ENCODE measurements at places on chromosomes 2 and 18. TPM values are rescaled to one million over a fixed set of nuclear protein-coding genes. Genes with fewer than 3 reads are reported as not detected.

Gene SERPINB13
- not detected for total RNA-seq

Gene C2orf72
- total RNA-seq: 0.06 TPM

Gene MRO
- total RNA-seq: 3.9 TPM

Gene MYL12B
- total RNA-seq: 192 TPM

Gene DNER
- total RNA-seq: 0.53 TPM

- DNase-seq: no peak
Observed at GRCh38 chr2:14533131-14533757, 99.3 kb upstream of the LRATD1 start.

GRCh38 chr2:53484531-53484930, 283.1 kb upstream of the CHAC2 start:
- no peak for DNase-seq

GRCh38 chr2:64839844-64840243, 149.4 kb upstream of the SLC1A4 start:
- no peak for DNase-seq

DNA sequence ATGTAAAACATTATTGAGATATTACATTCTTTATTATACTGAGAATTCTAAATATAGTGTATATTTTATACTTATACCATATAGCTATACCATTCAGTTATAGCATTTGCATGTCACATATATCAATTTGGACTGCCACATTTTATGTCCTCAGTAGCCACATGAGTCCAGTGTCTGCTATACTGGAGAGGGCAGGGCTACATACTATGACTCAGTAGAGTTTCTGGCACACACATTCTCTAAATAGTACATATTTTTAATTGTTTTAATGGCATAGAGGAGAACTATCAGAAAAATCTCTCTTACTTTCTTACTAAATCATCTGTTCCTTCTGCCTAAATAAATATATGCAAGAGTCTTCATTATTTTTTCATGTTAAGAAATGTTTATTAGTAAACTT, 55.4 kb upstream of the COL5A2 start:
- no peak for DNase-seq

- DNase-seq: peak; percentile 64
Observed at GRCh38 chr2:170554278-170554955, 160.7 kb upstream of the SP5 start.

DNA sequence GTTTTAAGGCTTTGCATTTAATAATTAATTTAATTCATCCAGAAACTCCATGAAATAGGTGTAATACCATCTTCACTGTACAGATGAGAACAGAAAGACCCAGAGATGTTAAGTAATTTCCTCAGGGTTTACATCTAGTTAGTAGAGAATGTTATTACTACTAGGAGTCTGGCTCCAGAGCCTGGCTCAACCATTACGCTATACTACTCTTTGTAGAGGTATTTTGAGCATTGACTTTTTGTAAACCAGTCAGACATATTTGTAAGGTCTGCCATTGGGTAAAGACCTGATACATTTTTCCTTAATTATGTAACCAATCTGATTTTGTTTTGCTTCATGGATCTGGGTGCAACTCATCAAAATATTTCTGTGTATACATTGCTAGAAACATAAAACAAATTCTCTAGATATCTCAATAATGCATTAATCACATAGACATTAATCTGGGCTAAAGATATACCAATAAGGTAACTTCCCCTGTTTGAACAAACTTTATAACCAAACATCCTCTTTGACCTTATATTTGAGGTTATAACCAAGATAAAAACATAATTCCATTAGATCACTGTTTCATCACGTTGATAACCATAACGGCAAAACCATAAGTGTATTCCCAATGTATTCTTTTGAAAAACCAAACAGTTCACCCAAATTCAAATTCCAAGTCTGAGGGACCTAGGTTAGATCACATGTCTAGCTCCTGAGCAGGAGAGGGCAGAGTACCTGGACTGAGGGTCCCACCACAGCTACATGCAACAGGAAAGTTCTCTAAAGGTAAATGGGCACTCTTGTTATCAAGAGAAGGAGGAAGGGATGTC, 135.0 kb downstream of the IKZF2 start:
- DNase-seq: no peak

DNA sequence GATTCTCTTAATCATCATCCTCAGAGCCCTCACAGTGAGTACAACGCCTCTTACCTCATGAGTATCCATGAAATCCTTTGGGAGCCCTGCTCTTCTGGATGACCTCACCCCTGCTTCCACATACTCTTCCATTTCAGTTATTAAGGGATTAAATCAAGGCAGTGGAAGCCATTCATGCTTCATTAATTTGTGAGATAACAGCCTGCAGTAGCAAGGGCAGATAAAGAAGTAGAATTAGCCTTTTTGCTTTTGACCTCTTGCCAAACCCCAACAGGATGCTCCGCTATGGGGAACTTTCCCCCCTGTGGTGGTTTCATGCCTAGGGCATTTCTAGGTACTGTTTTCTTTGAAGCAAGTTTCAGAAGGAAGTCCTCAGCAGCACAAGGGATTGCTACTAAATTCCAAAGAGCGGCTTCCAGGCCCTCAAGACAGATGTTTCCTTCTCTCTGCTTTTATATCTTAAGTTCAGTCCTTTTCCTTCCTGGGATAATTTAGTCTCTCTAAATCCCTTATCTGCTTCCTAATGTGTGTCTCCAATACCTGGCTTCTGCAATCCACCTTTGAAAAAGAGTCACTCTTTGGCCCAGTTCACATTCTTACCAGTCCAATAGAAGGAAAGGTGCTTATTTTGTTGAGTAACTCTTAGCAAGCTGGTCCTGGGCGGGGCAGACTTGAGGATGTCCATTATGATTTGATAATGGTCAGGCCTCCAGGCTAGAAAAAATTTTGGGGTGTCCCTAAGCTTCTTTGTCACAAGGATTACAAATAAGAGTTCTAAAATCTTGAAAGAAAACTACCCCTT, 76.9 kb downstream of the MYO1B start:
- DNase-seq: peak; percentile 16

- no peak for DNase-seq
Observed at GRCh38 chr2:121722479-121722878, 14.2 kb downstream of the NIFK start.

GRCh38 chr2:4628998-4629501, 925.7 kb downstream of the DCDC2C start:
- no peak for DNase-seq

GRCh38 chr18:2549462-2549861, 21.8 kb downstream of the METTL4 start:
- no peak for DNase-seq

- no peak for DNase-seq
Observed at GRCh38 chr2:112520234-112520783, 22.0 kb upstream of the POLR1B start.

DNA sequence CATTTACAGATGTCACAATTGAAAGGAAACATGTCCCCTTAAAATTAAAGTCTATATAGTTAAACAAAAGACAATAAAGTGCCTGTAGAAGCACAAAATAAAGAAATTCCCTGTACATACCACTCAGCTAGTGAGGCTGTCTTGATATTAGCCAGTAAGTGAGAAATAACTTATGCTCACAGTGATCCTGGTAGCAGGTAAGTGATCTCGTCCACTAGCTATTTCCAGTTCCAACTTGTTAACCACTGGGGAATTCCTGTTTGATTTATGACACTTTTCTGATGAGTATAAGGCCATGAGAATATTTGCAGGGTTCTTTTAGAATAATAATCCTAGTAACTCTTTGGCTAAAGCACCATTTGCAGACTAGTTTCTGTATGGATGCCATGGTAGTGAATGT, 127.9 kb upstream of the PGAP1 start:
- no peak for DNase-seq
